ENCODE measurements at places on chromosomes 11 and 22.

- no peak for DNase-seq
These were observed 15.5 kb upstream of the OR2AT4 start for GRCh38 chr11:75112200-75112599.

DNA sequence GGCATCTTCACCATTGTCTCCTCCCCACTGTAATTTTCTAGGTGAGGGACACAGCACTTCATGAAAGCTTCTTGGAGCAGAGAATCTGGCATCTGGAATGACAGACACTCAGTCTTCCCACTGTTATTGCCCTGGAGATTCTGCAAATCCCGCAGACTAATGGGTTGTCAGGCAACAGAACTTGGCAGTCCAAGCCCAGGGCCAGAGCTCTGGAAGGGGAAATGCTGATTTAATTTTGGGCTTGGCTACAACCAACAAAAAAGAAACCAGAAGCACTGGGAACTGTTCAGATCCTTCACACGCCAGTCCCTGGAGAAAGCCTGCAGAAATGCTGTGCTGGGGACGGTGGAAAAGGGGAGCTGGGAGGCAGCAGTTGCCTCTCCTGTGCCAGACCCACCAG lies 71.5 kb upstream of the BID start:
- DNase-seq: no peak

DNA sequence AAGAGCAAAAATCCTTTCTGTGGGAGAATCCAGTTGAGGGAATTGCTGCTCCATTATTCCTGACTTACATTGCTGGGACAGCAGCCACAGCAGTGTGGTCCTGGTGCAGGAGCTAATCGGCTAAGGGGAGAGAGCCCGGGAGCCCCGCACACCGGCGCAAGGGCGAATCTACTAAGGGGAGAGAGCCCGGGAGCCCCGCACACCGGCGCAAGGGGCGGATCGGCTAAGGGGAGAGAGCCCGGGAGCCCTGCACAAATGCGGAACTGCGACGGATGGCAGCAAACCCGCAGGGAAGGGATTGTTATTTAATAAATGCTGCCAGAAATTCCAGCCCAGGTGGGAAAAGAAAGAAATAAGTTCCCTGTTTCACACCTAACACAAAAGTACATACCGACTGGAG lies 43.5 kb downstream of the TPCN2 start:
- no peak for DNase-seq

GRCh38 chr11:28448186-28448585 lies 340.0 kb downstream of the METTL15 start:
- DNase-seq: no peak

DNA sequence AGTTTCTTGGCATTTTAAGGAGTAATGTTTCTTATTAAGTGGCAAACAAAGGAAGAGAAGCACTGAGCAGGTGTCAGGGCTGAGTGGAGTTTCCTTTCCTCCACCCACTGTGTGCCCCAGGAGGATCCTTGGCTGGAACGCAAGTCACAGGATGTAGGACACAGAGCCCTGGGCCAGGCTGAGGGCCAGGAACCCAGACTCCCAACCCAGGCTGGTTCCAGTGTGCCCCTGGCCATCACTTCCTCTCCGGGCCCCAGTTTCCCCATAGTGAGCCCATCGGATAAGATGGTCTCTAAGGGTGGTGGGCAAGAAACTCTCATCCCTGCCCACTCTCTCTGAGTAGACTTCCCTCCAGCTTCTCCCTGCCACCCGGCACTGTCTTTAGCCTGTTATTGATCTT lies 45.3 kb downstream of the LMO1 start:
- DNase-seq: no peak

DNA sequence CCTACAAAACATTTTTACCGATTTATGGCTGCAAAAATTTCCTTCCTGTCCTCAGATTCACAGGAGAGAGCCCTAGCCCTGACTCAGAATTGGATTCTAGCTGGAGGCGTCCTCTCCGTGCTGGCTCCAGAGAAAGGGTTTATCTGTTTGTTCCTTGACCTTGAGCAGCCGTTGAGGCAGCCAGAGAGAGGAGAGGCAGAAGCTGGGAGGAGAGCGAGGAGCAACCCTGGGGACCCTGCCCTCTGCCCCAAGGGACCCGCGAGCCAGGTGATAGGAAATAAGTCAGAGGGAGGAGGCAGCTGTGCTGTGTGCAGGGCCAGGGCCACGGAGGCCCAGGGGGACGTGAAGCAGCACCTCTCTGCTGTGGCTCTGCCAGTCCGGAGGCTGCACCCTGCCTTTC lies 75.6 kb downstream of the IGLL1 start:
- no peak for DNase-seq

GRCh38 chr11:117953024-117953671 lies 23.9 kb upstream of the TMPRSS13 start:
- no peak for DNase-seq

DNA sequence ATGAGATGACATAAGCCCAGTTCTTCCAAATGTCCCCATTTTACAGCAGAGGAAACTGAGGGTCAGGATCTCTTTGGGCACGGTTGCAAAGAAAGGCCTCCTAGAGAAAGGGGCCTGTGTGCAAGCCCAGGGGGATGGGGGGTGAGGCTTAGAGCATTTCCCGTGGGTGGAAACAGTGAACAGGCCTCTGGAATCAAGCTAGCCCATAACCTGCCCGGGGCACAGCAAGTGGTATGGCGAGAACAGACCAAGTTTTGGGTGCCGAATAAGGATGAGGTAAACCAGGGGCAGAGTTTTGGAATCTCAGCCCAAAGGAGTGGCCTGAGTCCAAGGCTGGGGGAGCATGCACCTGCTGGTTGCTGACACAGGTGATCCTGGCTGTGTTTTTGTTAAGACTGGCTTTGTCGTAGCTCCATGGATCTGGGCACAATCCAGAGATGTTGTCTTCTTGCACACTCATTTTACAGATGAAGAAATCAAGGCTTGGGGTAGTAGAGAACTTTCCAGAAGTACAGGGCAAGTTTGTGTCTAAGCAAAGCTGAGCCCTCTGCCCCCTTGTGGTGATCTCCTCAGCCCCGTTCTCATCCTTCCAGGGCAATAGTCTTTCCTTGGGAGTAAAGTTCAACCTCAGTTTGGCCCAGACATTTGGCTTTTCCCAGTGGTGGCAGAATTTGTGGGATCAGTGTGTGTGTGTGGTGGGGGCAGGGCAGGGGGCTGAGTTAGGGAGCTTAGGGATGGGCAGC lies 53.5 kb upstream of the MYEOV start:
- no peak for DNase-seq

GRCh38 chr11:71251761-71252268 lies 562 bp downstream of the SHANK2 start:
- DNase-seq: no peak

- no peak for DNase-seq
These were observed 477 bp downstream of the ZBTB16 start for GRCh38 chr11:114059984-114060391.

GRCh38 chr22:45212306-45212709 lies 28.4 kb downstream of the KIAA0930 start:
- DNase-seq: no peak

- peak; percentile 77 for DNase-seq
These were observed 1.2 kb upstream of the CERK start for GRCh38 chr22:46739094-46739870.

Data from T-helper 22 cell (primary cell).